ENCODE measurements at places on chromosomes 1 and 21.

GRCh38 chr1:151476083-151476482, 16.8 kb upstream of the POGZ start:
- no peak for DNase-seq

DNA sequence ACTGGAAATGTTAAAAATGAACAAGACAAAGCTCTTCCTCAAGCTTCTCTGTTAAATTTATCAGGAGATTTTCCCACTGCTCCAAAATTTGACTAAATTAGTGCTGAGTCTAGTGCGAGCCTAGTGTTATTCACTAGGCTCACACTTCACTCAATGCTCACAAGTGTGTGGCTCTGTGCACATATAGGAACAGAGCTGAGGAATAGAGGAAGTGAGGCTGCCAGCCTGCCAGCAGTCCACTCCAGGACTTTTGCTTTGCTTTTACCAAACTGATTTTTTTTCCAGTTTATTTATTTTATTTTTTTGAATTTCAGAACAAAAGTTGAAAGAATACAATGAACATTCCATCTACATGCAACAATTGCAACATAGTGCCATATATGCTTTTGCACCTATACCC, 87.2 kb downstream of the VAV3 start:
- no peak for DNase-seq

DNA sequence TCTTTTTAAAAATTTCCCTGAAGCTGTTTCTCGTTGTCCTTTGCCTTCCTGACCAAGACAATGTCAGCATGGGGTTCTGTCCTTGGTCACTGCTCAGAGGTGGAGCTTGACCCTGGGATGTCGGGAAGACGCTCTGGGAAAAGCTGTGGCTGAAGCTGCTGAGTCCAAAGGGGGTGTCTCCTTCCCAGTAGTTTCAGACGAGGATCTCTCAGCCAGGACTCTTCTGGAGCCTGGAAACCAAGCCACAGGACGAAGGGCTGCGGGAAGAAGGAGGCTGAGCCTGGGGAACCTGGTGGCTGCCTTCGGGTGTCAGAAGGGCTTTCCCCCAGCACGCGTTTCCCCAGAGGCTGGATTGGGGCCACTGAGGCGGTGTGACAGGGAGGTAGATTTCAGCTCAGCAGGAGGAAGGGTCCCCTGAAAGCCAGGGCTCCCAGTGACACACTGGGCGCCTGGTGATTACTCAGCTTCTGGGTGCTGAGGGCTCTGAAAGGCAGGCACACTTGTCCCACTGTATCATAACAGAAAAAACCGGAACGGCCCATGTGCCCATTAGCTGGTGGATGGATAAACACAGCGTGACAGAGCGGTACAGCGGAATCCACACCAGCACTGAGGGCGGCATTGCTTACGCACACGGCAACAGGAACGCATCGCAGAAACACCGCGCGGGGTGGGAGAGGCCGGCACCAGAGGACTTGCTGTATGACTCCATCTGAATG, 5.0 kb upstream of the KRTAP12-1 start:
- no peak for DNase-seq

- DNase-seq = no peak
These were observed 45.5 kb downstream of the NMNAT2 start for GRCh38 chr1:183372586-183373230.

- no peak for DNase-seq
These were observed 216.4 kb downstream of the LTN1 start for GRCh38 chr21:28776251-28776650.

DNA sequence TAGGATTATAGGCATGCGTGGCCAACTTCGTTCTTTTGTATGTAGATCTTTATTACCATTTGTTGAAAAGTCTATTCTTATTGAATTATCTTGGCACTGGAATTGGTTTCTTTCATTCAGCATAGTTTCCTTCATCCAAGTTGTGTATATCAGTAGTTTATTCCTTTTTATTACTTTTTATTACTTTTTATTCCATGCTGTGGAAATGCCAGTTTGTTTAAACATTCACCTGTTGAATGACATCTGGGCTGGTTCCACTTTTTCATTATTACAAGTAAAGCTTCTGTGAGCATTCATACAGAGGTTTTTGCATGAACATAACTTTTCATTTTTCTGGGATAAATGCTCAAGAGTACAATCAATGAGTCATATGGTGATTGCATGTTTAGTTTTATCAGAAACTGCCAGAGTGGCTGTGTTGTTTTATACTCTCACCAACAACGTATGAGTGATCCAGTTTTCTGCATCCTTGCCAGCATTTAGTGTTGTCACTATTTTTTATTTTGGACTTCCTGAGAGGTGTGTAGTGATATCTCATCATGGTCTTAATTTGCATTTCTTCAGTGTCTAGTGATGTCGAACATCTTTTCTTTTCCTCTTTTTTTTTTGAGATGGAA, 28.6 kb downstream of the PTPRU start:
- DNase-seq = no peak

GRCh38 chr1:20787840-20788795, 1.0 kb upstream of the HP1BP3 start:
- no peak for DNase-seq

DNA sequence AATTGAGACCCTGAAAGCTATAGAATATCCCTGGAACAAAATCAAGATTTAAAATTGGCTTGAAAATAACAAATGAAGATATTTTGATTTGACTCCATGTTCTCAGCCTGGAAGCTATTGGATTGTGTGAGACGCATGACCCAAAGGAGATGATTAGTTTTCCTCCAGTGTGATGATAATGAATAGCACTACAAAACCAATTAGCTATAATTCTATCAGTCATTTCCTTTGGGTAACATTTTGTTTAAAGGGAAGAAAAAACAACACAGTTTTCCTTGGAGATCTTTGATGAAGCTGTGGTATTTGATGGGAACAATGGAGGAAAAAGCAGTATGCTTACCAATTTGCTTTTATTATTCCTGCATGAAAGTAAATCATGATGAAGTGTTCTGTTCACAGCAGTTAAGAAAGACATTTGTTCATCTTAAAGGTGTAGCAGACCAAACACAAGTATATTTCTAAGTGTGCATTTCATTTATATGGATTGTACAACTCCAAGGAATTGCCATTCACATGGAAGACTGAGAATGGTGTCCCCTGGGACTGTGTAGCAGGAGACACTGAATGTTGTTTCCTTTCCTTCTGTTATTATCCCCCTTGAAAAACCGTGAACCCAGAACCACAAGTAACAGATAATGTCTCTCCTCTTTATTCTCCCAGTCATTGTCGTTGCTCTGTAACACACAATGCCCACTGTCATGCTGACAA, 111.4 kb downstream of the CACHD1 start:
- no peak for DNase-seq

DNA sequence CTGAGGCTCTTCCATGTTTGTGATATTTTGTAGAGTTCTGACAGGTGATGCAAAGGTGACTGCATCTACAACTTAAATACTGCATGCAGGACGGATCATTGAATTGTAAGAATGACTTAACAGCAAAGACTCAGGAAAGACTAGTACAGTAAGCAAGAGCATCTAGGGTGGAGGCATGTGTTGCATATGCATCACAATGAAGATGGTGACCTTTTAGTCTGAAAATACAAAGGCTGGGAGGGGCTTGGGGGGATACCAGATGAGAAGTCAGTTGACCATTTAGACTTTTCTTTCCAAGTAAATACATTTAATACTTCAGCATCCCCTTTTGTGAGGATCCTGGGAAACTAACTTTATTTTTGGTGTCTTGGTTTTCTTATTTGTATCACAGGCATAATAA, 145.5 kb downstream of the NUF2 start:
- no peak for DNase-seq

- DNase-seq = peak; percentile 93
These were observed at the start of gene SON for GRCh38 chr21:33542640-33543504. SON (plus strand) TSS chr21:33543038; CDS start chr21:33543093, 55 bp downstream.

DNA sequence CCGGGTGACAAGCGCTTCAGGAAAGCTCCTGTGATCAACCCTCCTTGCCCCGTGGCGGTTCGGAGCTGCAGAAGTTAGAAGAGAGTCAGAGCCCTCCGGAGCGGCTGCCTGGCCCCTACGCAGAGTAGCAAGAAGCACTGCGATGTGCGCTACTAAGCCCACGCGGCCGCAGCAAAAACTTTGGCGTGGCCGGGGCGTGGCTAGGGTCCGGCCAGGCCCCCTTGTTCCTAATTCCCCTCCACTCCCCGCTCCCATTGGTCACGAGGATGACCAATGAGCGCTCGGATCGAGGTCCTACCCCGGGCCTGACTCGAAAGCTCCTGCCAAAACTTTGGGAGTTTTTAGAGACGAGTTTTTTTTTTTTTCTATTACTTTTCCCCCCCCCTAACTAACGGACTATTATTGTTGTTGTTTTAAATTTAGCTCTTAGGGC, at the start of gene HLX:
Gene HLX (plus strand): TSS at position 368 of the 433 bp plus-strand sequence. CDS start 415 bp downstream, outside the sequence.
- DNase-seq = no peak

DNA sequence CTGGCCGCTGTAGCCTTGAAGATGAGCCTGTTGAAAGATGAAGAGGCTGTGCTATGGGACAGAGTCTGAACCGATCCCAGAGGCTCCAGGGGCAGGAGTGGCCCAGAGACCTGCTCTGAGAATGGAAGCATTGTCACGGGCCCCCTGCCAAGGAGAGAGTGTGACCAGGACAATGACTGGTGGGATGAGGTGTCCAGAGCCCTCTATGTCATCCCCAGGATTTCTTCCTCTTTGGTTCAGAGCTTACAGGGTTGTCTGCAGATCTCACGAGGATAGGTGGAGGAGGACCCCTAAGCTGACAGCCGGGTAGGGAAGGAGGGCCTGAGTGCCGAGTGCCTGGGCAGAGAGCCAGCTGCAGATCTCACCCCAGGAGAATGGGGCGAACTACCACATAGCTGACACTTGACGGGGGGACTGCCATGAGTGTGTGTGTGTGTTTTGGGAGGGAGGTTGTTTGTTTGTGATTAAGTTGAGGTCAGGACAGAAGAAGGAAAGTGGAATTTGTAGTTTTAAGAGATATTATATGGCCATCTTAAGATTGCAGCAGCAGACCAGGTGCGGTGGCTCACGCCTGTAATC, 25.4 kb downstream of the PIK3CD start:
- no peak for DNase-seq

Data from activated T-cell treated with anti-CD3 and anti-CD28 coated beads, Interleukin-2, amount 50 U/mL, for 1 hour (primary cell).